Stimulated activated CD8-positive, alpha-beta memory T cell treated with anti-CD3 and anti-CD28 coated beads, Interleukin-4, amount 100 ng/mL, for 1 hour (primary cell): ENCODE measurements at places on chromosomes 5 and 9.

- DNase-seq = no peak
Observed at GRCh38 chr5:89981878-89982773, 427.4 kb downstream of the CETN3 start.

DNA sequence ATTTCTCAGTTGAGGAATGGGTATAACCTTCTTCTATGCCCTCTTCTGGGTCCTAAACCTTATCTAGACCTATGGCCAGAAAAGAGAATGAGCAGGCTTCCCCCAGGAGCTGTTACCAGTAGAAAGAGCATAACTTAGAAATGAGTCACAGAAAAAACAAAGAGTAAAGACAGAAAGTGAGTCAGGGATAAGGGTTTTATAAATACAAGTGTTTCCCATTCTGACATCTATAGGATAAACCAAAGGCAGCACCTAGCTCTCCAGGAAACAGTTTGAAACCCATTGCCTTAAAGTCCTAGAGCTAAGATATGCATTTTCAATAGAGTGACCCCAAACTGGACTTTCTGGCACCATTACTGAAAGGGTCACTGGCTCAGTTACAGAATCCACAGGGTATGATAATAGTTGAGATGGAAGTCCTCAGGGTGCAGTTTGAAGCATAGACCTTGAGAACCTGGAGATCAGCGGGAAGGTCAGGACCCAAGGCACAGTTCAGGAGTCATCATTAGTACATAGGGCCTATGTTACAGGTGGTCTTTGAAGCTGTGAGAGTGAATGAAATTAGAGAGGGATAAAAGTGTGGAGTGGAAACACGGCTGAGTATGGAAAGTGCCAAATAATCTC is 42.7 kb upstream of the LIFR start:
- no peak for DNase-seq

DNA sequence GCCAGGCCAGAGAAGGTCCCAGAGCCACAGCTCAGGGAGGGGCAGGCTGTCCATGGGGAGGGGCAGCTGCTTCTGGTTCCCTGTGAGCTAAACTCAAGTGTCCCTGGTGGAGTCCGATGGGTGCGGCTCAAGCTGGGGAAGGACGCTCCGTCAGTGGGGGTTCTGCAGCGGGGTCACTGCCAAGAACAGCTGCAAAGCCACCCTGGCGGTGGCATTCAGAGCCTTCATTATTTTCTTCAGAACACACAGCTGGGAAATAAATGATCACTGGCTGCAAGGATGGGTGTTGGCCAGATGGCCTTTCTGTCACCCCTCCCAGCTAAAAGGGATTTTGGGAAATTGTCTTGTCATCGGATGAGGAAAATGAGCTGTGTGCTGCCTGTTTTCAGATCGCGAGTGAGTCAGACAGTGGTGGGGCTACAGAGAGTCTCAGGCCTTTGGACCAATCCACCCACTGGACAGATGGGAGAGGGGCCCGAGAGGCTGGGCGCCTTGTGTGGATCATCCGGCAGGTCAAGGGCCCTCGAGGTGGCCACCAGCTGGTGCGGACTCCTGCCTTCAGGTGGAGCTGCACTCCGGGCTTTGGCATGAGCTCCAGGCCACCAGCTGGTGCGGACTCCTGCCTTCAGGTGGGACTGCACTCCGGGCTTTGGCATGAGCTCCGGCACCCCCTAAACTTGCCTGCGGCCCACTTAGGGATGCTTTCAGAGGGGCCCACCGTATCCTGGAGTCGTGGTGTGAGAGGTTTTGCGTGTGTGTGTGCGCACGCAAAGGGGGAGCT is 17.9 kb upstream of the GFPT2 start:
- no peak for DNase-seq

DNA sequence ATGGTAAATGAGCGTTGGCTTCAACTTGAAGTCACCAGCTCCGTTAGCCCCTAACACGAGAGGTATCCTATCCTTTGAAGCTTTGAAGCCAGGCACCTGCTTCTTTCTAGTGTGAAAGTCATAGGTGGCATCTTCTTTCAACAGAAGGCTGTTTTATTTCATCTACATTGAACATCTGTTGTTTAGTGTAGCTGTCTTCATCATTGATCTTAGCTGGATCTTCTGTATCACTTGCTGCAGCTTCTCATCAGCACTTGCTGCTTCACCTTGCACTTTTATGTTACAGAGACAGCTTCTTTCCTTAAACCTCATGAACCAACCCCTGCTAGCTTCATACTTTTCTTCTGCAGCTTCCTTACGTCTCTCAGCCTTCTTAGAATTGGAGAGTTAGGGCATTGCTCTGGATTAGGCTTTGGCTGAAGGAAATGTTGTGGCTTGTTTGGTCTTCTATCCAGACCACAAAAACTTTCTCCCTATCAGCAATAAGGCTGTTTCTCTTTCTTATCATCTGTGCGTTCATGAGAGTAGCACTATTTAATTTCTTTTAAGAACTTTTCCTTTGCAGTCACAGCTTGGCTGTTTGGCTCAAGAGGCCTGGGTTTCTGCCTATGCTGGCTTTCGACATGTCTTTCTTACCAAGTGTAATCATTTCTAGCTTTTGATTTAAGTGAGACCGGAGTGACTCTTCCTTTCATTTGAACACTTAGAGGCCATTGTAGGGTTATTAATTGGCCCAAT is 47.2 kb downstream of the PCSK5 start:
- DNase-seq = no peak

- DNase-seq = no peak
Observed at GRCh38 chr9:112194969-112195431, 19.9 kb upstream of the SUSD1 start.

- no peak for DNase-seq
Observed at GRCh38 chr9:100072805-100073204, 26.0 kb downstream of the ERP44 start.

DNA sequence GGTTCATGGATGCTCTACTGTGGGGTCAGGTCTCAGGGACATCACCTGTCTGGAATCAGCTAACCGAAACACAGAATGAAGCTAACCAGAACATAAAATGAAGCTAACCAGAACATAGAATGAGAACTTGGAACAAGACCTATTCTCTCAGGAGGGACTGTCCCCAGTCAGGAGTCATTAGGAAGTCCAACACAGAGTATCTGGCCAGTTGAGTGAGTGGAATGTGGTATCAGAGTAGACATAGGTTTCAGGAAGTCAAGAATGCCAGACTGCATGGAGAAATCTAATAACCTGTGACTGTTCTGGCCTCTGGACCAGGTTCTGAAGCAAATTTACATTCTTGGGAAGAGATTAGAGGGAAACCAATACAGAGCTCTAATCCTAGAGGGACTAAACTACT is 609.6 kb downstream of the PRELID2 start:
- DNase-seq = no peak

GRCh38 chr5:317086-317811 is 4.3 kb upstream of the AHRR start:
- no peak for DNase-seq

DNA sequence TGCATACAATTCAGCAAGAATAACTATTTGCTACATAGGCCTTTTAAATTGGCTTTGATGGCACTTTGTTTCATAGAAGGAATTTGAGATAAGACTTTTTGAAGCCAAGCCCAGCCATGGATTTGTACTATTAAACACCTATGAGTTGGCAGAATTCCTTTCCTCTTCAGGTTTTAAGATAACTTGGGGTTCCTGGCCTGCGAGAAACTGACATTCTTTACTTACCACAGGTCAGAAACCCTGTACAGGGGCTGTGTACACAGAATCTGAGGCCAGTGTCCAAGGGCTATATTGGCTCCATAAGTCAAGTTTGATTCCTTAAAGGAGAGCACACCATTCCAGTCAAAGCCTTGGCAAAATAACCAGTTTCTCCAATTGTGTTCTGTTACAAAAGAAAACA is 10.8 kb upstream of the BTNL3 start:
- no peak for DNase-seq

GRCh38 chr5:176610435-176610773 is 448 bp upstream of the GPRIN1 start:
- no peak for DNase-seq

DNA sequence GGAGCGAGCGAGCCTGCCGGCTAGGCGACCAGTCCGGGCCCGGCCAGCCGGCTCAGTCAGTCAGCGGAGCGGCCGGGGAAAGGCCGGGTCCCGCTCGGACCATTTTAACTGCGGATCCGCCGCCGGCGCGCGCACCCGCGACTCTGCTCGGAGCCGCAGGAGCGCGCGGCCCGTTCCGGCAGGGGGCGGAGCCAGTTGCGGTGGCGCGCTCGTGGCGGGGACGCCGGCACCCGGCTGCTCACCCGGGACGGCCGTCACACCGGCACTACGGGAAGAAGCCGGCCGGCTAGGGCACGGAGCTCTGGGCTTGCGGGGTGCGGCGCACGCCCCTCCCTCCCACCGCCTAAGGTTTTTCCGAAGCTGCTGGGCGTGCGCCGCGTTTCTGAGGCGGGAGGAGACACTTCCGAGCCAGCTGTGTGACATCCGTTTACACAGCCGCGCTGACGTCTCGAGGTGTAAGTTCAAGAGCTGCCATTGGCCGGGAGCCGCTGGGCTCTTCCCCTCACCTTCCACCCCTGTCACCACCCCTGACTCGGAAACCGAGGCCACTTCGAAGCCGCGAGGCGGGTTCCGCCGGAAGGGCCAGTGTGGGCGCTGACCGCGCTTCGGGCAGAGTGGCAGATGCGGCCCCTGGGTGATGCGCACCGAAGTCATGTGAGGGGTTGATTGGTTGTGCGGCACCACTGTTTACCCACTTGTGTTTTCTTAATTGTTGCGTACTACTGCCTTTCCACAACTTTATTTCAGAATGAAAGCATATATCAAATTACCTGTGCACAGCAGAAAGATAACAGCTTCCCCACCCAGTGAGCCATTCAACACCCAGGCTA is at the start of gene FBXL17:
Gene FBXL17 (minus strand): TSS at position 145 of the 830 bp plus-strand sequence.
- peak; percentile 77 for DNase-seq

GRCh38 chr5:16178745-16179372 is 732 bp downstream of the MARCHF11 start:
- DNase-seq = no peak

- DNase-seq = no peak
Observed at GRCh38 chr9:95879591-95879990, 4.1 kb downstream of the ERCC6L2 start.

GRCh38 chr5:68740226-68740910 is 353.4 kb upstream of the SLC30A5 start:
- DNase-seq = no peak
